Activated CD4-positive, CD25-positive, alpha-beta regulatory T cell treated with anti-CD3 and anti-CD28 coated beads, Interleukin-2, amount 50 U/mL, for 24 hours (primary cell): ENCODE measurements at places on chromosomes 1 and 21.

DNA sequence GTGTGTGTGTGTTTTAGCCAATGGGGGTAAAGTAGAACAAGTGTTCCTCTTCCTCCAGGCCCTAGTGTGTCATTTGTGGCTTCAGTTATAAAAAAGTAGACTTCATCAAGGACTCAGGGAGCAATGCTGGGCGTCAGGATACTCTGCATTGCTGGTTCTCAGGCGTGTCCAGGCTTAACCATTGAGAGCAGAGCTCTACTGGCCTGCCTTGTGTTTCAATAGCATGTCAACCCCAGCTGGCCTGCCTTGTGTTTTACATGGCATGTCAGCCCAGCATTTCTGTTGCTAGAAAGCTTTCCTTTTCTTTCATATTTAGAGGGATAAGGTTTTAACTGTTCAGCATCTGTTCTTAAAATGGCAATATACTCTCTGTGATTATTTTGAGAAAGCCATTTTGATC, 117.6 kb upstream of the TMPRSS15 start:
- no peak for ATAC-seq

DNA sequence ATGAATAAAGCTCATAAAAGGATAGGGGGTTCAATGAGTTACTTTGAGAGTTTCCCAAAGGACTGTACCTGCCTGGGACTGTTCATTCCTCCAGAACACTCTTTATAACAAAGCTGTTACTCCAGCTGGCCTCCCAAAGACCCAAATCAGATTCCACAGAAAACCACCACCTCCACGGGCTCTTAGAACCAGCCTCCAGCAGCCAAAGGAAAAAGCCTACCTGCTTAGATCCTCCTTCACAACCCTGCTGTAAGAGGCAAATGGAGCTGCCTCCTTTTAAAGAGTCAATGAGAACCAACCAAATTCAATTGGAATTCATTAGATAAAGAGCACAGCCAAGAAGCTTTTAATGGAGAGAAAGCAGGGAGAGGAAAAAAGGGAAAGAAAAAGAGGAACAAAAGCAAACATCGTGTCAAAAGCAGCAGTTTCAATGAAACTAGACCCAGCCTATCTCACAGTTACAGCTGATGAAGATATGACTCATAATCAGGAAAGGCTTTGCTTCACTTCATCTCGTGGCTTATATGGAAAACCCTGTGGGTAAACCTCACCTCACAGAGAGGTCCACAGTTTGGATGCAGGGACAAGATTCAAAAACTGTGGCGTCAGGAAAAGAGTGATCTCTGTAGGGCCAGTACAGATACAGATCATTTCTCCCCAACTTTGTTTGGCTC, 27.8 kb upstream of the FMO4 start:
- ATAC-seq, result no peak

- ATAC-seq, result no peak
These were observed 61.1 kb downstream of the XCL1 start for GRCh38 chr1:168637350-168637991.

DNA sequence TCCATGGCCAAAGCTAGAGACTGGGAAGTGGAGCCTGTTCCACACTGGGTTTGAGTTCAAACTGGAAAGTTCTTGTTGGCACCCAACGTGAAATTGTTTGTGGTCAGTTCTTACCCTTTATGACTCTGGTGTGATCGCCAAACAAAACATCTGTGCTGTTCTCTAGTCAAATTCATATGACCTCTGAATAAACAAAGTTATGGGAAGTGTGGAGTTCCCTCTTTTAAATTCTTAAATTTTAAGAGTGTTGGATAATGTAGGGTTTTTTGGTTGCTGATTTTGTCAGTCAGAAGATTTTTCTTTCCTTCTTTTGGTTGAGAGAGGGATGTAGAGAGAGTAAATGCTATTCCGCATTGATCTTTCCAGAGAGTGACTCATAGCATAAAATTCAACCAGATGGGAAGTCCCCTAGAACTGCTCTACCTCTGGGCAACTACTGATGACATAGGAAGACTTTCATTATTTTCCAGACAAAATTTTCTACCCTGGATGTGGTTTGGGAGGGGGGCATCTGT, 36.4 kb downstream of the CHML start:
- no peak for ATAC-seq

DNA sequence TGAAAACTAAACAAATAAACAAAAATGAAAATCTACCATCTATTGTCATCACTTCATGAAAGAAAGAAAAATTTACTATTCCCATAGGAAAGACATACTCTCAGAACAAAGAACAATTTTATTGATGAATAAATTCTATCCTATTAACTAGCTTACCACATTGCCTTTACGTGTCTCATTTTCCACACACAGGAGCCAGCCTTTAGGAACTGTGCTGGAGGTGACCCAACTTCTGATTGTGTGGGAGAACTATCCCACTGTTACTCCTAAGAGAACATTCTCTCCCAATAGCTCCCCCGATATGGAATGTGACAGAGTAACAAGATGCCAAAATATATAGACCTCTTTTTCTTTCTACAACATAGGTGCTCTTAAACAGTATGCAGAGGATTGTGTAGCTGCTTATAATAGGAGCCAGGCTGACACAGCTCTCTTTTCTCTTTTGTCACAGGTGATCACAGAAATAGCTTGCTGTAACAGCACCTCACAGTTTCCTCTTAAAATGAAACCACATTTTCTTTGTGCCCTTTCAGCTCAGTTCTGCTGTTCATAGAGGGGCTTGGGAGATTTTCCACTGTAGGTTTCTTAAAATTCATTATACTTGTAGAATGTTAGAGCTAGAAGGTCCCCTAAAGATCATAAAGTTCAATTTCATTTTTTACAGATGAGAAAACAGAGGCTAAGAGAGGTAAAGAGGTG, 35.5 kb downstream of the C21orf91 start:
- peak; percentile 42 for ATAC-seq

DNA sequence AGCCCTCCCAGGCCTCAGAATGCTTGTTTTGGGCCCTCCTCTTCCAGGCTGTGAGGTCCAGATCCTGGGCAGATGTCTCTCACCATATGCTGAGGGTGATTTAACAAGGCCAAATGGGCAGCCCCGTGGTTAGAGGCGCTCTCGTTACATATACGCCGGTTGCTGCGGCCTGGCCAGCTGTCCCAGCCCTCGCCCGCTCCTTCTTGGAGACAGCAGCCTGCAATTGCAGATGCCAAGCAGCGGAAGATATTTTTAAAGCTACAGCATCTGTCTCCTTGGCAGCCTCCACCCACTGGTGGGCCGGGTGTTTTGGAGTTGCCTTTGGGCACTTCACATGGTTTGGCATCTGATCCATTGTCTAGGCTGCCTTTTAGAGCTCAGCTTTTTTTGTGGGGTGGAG, 178.8 kb upstream of the NFIA start:
- ATAC-seq, result no peak

- ATAC-seq, result no peak
These were observed 66.3 kb upstream of the SSX2IP start for GRCh38 chr1:84756455-84757082.

- no peak for ATAC-seq
These were observed 26.1 kb downstream of the ZP4 start for GRCh38 chr1:237864338-237865244.

DNA sequence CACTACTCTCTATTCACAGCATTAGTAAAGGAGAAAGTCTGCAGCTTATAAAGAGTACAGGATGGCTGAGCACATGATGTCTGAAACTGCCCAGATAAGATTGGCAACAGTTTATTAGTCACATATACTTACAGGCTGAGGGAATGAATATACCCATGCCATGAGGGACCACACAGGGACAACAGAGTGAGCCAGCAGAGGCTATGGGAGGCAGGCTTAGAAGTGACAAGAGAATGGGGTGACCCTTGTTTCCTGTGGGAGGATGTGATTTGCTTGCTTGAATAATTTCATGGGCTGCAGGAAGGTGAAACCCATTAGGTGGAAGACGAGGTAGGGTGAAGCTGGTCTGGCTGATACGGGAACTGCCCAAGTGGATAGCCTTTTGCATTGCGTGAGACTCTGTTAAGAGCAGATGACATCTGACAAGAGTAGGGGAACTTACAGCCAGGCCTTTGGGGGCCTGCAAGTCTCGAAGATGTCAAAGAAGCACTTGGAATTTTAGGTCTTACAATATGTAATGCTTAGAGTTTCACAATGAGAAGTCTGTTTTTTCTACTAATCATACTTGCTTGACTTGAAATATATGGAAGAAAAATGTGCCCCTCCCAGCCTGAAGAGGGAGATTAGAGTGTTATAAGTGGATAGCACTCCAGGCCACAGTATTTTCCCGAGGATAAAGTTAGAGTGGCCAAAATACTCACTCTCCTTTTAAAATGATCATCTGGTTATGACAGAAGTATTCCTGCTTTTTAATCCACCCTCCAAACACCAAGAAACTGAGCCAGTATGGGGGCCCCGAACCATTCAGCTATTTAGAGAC, 34.6 kb upstream of the TNFSF4 start:
- peak; percentile 38 for ATAC-seq
